ENCODE measurements at places on chromosomes 11 and 22. TPM values are rescaled to one million over a fixed set of nuclear protein-coding genes. Genes with fewer than 3 reads are reported as not detected.

DNA sequence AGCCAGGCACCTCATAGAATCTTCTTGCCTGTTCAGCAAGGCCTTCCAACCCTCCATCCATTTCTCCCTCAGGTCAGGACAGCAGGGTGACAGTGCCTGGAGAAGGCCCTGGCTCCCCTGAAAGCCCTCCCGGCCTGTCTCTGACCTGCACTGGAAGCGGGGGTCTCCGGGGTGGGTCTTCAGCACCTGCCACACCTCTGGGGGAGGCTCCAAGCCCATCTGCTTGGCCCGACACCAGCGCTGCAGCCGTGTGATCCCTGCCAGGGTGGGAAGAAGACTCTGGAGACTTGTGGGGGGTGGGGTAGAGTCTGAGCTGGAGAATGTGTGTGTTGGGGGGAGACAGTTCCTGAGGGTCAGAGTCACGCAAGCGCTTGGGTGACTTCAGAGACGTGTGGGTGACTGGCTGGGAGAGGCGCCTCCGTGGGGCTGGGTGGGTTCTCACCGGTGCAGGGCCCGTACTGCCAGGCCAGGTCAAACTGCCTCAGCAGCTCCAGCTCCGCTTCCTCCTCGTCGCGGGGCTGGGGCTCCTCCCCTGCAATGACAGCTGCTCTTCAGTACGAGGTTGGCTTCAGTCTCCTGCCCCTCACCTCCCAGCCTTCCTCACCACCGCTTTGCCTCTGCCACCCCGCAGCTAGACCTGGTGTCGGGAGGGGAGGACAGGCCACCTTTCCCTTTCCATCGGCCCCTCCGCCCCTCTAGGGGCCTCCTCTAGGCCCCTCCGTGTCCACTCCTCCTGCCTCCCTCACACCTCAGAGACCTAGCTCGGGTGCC lies 615 bp downstream of the POLD4 start:
- H3K36me3 ChIP-seq: no peaks in the 10 kb centered on the region
- no peak for DNase-seq
- peak overlapping the region; percentile 88 for H3K4me3 ChIP-seq
- no peaks in the 10 kb centered on the region for H3K27me3 ChIP-seq
- H3K27ac ChIP-seq: peak overlapping the region; percentile 99

Gene TPBGL
- 0.13 TPM for polyA plus RNA-seq

Gene C11orf42
- not detected for polyA plus RNA-seq

DNA sequence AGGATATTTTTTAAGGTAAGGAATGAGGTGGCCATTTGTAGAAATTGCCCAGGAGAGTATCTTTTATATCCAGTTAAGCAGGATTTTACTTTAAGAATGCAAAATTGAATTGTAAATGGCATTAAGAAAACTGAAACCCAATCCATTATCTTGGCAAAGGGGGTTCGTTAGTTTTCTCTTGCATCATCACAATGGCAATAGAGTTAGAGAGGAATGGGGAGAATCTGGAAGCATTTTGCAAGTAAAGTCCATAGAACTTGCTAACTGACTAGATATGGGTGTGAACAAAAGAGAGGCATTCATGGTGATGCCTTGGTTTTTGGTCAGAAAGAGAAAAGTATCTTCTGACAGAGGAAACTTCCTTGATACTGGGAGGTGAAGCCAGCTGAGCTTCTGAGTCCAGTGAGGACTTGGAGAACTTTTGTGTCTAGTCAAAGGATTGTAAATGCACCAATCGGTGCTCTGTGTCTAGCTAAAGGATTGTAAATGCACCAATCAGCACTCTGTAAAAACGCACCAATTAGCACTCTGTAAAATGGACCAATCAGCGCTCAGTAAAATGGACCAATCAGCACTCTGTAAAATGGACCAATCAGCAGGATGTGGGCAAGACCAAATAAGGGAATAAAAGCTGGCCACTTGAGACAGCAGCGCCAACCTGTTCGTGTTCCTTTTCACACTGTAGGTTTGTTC lies 3.6 kb upstream of the CCDC117 start:
- no peak overlapping the region for H3K27ac ChIP-seq
- peaks cover 3% of the 10 kb centered on the region for H3K4me1 ChIP-seq
- DNase-seq: no peak
- no peaks in the 10 kb centered on the region for H3K27me3 ChIP-seq
- no peaks in the 10 kb centered on the region for H3K36me3 ChIP-seq

GRCh38 chr11:97722721-97723120 lies 1298.0 kb upstream of the CNTN5 start:
- H3K4me1 ChIP-seq: no peaks in the 10 kb centered on the region
- H3K4me3 ChIP-seq: no peak overlapping the region
- no peak for DNase-seq
- H3K36me3 ChIP-seq: no peaks in the 10 kb centered on the region
- H3K27ac ChIP-seq: no peak overlapping the region

Gene HTR3B
- not detected for polyA plus RNA-seq

DNA sequence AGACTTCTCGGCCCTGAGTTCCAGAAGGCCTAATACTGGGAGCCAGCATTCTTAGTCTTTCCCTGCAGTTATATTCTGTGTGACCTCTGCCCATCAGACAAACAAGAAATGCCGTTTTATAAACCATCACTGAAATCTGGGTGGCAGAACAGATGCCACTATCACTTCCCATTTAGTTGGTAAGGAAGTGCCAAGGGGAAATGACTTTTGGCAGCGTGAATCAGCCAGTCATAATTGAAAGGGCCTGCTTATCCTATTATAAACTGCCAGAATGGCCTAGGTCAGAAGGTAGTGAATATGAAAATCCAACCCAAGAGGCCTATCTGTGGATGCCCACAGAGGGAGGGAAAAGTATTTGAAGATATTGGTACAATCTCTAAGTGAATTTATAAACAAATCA lies 646.8 kb upstream of the CCDC90B start:
- no peaks in the 10 kb centered on the region for H3K36me3 ChIP-seq
- no peak for DNase-seq
- H3K4me1 ChIP-seq: no peaks in the 10 kb centered on the region
- no peak overlapping the region for H3K4me3 ChIP-seq
- H3K27me3 ChIP-seq: no peaks in the 10 kb centered on the region

Gene L3MBTL2
- 16.4 TPM for polyA plus RNA-seq

DNA sequence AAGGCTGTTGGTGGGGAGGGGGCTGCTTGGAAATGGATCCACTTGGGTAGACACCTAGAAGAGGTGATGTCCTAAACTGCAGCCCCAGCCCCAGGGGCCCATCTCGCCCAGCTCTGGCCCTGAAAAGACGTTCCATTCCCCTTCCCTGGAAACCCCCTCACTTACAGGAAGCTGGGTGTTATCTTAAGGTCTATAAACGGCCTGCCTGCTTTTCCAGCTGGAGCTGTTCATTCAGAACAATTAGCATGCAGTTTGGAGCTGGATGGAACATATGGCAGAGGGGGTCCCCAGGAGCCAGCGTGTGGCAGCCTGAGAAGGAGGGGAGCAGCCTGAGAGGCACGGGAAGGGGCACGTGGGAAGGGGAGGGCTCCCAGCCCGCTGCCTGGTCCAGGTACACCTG lies 139.6 kb downstream of the PKNOX2 start:
- H3K36me3 ChIP-seq: no peaks in the 10 kb centered on the region
- H3K27ac ChIP-seq: no peak overlapping the region
- H3K4me3 ChIP-seq: no peak overlapping the region
- peak; percentile 74 for DNase-seq
- H3K4me1 ChIP-seq: no peaks in the 10 kb centered on the region

- H3K27ac ChIP-seq: no peak overlapping the region
- no peaks in the 10 kb centered on the region for H3K36me3 ChIP-seq
- H3K4me1 ChIP-seq: no peaks in the 10 kb centered on the region
- no peak overlapping the region for H3K4me3 ChIP-seq
- DNase-seq: no peak
Observed at GRCh38 chr11:14546672-14547071, 26.5 kb upstream of the PSMA1 start.

DNA sequence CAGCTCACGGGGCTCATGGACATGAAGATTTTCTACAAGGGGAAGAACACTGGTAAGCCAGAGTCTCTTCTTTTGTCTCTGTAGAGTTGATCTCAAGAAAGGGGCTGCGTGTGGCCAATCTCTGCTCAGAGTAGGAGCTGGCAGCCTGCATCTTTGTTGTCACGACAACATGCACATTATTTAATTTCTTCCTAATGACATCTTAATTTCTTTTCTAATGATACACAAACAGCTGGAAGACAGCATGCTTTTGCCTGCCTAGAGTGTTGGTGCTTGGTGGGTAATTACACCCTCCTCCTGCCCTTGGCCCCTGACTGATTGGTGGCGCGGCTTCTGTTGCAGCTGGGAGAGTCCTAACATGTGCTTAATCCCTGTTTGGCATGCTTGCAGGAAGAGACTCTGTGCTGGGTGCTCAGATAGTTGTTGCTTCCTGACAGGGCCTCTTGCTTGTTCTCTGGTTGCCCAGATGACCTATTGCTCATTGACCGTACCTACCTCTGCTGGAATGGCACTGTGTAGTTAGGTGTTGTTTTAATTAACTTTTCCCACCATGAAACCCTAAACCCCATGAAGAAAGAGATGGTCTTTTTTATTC lies 106.9 kb upstream of the SORL1-AS1 start:
- no peak overlapping the region for H3K4me3 ChIP-seq
- no peaks in the 10 kb centered on the region for H3K27me3 ChIP-seq
- DNase-seq: no peak
- peaks cover 3% of the 10 kb centered on the region for H3K4me1 ChIP-seq

- no peak for DNase-seq
- H3K27ac ChIP-seq: no peak overlapping the region
- no peaks in the 10 kb centered on the region for H3K36me3 ChIP-seq
- no peak overlapping the region for H3K4me3 ChIP-seq
Observed at GRCh38 chr22:17149076-17149815, 9.8 kb downstream of the HDHD5 start.

DNA sequence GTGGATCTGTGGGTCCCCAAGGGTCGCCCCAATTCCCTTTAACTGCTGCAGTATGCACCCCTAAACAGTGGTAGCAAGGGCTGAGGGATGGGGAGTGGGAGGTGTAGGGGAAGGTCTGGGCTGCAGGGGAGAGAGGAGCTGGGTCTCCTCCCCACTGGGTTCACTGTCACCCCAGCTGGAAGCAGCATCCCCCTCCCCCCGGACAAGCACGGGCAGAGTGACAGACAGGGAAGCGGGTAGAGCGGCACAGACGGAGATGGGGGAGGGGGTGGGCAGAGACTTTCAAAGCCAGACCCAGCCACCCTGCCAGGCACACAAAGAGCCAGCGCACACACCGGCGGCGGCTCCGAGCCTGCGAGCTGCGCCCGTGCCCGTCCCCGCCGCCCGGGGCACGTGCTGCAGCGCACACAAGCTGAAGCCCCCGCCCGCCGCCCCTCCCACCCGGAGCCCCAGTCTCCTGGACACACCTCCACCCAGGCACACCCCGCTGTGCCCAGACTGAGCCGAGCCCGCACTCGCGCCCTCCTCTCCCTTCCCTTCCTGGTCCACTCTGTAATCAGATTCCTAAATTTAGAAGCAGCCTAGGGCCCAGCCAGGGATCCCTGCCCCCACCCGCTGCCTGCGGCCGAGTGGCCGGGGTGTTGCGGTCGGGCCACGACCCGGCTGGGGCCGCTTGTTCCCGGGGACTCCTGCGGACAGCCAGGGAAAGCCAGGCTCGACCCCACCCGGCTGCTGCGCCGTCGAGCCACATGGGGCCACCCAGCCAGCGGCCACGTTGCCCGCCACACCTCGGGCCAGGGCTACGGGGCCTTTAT lies 935 bp upstream of the RCOR2 start:
- H3K27me3 ChIP-seq: no peaks in the 10 kb centered on the region
- H3K4me1 ChIP-seq: peaks cover 33% of the 10 kb centered on the region
- peak; percentile 91 for DNase-seq

DNA sequence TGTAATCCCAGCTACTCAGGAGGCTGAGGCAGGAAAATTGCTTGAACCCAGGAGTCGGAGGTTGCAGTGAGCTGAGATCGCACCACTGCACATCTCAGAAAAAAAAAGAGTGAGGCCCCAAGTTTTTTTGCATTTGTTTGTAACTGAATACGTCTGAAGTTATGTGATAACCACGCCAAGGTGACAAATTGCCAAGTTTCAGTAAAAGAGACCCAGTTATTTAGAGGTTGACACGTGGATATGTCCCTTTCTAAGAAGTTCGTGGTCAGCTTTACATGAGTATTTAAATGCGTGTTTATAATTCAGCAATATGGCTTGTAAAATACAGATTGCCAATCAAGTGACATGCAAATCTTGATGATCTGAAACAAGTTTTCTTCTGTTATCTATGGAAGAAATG lies 8.0 kb downstream of the PPARA start:
- H3K36me3 ChIP-seq: peaks cover 2% of the 10 kb centered on the region
- no peaks in the 10 kb centered on the region for H3K27me3 ChIP-seq
- peak overlapping the region; percentile 7 for H3K27ac ChIP-seq
- H3K4me3 ChIP-seq: peak overlapping the region; percentile 10

GRCh38 chr11:106032861-106033260 lies 10.8 kb upstream of the MSANTD4 start:
- no peak overlapping the region for H3K4me3 ChIP-seq
- H3K27ac ChIP-seq: no peak overlapping the region
- no peak for DNase-seq
- H3K27me3 ChIP-seq: no peaks in the 10 kb centered on the region

GRCh38 chr11:129620237-129621104 lies 195.2 kb upstream of the TMEM45B start:
- H3K27me3 ChIP-seq: peaks cover 2% of the 10 kb centered on the region
- no peaks in the 10 kb centered on the region for H3K36me3 ChIP-seq
- H3K4me3 ChIP-seq: no peak overlapping the region
- H3K4me1 ChIP-seq: no peaks in the 10 kb centered on the region
- DNase-seq: no peak

GRCh38 chr11:1701091-1701807 lies 4.3 kb downstream of the KRTAP5-6 start:
- peak; percentile 32 for DNase-seq
- H3K36me3 ChIP-seq: no peaks in the 10 kb centered on the region
- H3K27ac ChIP-seq: no peak overlapping the region
- no peaks in the 10 kb centered on the region for H3K4me1 ChIP-seq
- H3K4me3 ChIP-seq: no peak overlapping the region

Measured in kidney (tissue), 22 donors.